ENCODE measurements at places on chromosomes 4 and X. TPM values are rescaled to one million over a fixed set of nuclear protein-coding genes. Genes with fewer than 3 reads are reported as not detected.

GRCh38 chrX:49163555-49164419 is 1.2 kb downstream of the MAGIX start:
- DNase-seq, result no peak

DNA sequence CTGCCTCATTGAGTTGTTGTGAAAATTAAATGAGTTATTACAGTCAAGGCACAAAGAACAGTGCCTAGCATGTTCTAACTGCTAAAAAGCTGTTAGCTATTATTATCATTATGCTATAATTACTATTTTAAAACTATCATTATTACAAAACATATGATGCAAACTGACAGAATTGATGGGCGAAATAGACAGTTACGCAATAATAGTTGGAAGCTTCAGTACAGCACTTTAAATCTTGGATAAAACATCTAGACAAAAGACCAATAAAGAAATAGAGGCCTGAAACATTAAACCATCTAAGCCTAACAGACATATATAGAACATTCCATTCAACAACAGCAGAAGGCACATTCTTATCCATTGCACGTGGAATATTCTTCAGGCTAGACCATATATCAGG is 73.0 kb downstream of the TAB3 start:
- no peak for DNase-seq

Gene PDLIM3
- 11.4 TPM for total RNA-seq

GRCh38 chr4:140702096-140702757 is 54.0 kb downstream of the TBC1D9 start:
- DNase-seq, result no peak

Gene JCHAIN
- total RNA-seq, result not detected

- no peak for DNase-seq
Measured at GRCh38 chr4:6372649-6373525, 99.5 kb downstream of the PPP2R2C start.

GRCh38 chr4:8419222-8420041 is 21.1 kb downstream of the ACOX3 start:
- DNase-seq, result no peak

All from glomerular endothelial cell (primary cell).